CD4-positive, alpha-beta T cell treated with Interleukin-1 beta for 1 hour (primary cell): ENCODE measurements at places on chromosomes 1 and 21.

DNA sequence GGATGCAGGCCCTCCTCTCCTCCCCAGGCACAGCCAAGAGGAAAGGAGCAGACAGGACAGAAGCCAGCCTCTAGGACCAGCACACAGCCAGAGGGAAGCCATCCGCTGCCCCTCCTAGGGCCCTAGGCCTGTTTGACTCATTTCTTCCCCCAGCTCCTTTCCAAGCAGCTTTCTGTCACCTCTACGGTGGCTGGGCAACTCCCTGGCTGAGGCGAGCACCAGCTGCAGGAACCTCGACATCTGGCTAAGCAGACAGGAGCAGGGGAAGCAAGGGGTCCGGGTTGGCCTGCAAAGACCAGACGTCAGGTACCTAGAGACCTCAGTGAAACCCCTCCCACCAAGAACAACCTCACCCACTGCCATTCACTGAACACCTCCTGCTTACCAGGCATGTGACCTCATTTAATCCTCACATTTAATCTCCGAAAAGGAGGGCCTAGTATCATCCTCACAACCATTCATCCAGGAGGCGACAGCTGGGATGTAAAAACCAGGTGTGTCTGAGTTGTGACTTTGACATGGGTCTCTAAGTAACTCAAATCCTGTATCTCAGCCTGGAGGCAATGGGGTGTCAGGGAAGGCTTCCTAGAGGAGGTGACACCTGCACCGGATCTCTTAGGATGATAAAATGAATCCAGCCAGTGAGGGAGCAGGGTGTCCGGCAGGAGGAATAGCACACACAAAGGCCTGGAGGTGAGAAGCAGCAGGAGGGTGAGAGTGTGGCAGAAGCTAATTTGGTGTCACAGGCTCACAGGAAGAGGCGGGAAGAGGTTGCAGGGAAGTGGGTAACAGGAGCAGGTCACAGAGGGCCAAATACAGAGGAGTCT, 5.9 kb downstream of the LRP8 start:
- DNase-seq: no peak

DNA sequence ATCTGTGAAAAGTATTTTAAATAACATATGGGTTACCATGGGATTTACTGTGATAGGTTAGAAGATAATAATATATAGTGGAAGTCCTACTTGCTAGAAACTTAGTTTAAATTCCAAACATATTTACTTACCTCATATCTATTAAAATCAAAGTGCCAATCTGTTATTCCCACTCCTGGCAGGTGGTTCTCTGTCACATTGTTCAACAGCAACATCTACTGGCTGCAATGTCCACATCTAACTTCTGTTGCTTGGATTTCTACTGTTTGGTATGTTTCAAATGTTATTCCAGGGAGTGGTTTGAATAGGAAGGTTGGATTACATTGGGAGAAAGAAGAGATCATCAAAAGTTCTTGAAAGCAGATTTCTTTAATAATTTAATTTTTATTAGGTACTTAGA, 122.5 kb upstream of the NCAM2 start:
- no peak for DNase-seq

DNA sequence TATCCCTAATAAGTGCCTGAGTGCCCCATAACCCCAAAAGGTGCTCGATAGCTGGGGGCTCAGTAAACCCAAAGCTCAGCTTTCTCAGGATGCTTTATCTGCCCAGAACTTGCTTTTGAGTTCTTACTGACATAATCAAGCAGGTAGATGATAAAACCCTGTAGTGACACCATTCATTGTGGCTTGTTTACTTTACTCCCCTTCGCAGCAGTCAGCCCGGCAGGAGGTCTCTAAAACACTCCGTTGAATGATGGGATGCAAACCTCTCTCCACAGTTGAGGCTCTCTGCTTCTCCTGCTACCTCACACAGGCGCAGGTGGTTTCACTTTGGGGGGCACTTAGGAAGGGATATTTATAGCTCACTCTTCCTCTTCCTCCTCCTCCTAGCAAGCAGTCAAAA, 349.4 kb downstream of the HLX start:
- no peak for DNase-seq

DNA sequence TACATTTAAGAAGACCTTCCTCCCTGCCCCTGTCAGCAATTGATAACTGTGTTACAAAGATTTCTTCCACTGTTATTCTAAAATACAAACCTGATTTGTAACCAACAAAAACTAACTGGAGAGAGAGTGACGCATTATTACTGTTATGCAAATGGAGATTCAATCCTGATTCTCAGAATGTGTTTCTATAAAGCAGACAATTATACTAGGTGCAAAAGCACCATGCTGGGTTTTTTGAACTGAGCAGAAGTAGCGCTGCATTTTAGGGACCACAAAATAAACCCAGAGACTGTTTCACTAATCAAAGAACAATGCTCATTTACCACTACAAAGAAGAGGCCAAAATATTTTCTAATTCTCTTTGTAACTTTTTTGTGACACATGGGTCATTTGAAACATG, 13.6 kb upstream of the GBP6 start:
- DNase-seq: no peak

- DNase-seq: no peak
Observed at GRCh38 chr1:22076346-22076745, 23.8 kb downstream of the CDC42 start.

- no peak for DNase-seq
Observed at GRCh38 chr1:40956407-40956806, 23.1 kb upstream of the CTPS1 start.

DNA sequence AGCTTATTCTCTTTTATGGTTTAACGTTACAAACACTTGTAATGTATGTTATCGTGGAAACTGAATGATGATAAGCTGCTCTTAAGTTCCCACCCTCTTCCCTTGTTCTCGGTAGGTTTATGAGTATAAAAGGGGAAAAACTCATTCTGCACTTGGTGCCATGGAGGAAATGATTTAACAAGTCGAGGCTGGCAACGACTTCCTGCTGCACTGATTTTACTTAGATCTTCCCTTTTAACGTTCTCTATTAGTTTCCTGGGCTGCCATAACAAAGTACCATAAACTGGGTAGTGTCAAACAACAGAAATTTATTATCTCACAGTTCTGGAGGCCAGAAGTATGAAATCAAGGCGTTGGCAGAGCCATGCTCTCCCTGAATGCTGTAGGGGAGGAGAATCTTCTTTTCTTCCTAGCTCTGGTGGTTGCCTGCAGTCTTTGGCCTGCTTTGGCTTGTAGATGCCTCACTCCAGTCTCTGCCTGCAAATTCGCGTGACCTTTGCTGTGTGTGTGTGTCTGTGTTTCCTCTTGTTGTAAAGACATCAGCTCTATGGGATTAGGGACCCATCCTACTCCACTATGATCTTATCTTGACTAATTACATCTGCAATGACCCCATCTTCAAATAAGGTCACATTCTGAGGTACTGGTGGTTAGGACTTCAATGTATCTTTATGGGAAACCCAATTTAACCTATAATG, 26.3 kb downstream of the HUNK start:
- no peak for DNase-seq

- no peak for DNase-seq
Observed at GRCh38 chr1:41358131-41359021, 2.9 kb upstream of the FOXO6 start.

- DNase-seq: no peak
Observed at GRCh38 chr1:43772978-43773377, 65.6 kb downstream of the ST3GAL3 start.

DNA sequence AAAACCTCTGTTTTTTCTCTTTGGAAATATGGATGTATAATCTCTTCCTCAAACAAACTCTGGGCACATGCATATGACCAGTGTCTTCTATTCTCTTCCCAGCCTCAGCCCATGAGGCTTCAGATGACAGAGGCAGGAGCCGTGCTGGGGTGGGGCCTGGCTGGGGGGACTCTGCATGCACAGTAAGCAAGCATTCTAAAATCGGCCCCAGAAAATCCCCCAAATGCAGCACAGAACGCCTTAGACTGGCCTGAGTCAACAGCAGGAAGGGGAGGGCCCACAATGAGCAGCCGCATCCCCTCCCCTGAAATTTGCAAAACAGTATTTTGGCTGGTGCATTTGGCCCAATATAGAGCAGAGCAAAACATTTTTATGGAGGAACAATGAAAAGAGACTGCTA, 47.8 kb downstream of the ITPKB start:
- peak; percentile 67 for DNase-seq

DNA sequence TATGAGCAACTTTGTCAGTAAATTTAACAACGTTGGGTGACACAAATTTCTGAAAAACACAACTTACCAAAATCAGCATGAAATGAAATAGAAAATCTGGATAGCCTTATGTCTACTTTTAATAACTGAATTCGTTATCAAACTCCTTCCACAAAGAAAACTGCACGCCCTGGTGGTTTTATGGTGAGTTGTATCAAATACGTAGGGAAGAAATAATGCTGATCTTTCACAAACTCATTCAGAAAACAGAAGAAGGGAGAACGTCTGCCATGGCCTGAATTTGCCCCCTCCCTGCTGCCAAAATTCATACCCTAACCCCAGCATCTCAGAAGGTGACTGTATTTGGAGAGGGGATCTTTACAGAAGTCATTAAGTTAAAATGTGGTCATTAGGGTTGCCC, 50.0 kb upstream of the COL18A1 start:
- no peak for DNase-seq

GRCh38 chr1:82386365-82387011, 585.8 kb downstream of the ADGRL2 start:
- no peak for DNase-seq

- DNase-seq: peak; percentile 77
Observed at GRCh38 chr1:178724728-178725465, at the start of gene RALGPS2. Gene RALGPS2, plus strand, starts transcription at chr1:178725244. Its CDS starts 51,521 bp downstream, at chr1:178776765.

DNA sequence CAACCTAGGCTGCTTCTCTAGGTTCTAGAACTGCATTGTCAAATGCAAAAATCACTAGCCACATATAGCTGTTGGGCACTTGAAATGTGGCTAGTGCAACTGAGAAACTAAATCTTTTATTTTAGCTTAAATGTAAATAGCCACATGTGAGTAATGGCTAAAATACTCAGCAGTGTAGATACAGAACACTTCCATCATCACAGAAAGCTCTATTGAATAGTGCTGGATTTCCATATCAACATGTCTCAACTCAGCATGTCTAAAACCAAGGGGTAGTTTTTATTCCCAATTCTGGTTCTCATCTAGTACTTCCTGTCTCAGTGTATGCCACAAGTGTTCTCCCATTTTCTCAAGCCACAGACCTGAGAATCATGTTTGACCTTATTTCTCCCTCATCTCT, 7.5 kb upstream of the TP53BP2 start:
- DNase-seq: no peak

DNA sequence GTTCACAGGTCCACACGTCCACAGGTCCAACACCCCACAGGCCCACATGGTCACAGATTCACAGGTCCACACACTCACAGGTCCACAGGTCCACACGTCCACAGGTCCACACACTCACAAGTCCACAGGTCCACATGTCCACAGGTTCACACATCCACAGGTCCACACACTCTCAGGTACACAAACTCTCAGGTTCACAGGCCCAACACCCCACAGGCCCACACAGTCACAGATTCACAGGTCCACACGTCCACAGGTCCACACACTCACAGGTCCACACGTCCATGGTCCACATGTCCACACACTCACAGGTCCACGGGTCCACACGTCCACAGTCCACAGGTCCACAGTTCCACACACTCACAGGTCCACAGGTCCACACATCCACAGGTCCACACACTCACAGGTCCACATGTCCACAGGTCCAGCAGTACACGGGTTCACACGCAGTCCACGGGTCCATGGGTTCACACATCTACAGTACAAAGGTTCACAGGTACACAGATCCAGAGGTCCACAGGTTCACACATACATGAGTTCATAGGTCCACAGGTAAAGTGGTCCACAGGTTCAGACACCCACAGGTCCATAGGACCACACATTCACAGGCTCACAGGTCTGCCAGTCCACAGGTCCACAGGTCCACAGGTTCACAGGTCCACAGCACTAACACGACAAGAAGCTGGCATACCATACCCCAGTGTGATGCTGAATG, 39.3 kb upstream of the COL6A2 start:
- DNase-seq: no peak

GRCh38 chr1:184399192-184399847, 12.5 kb downstream of the C1orf21 start:
- no peak for DNase-seq

GRCh38 chr1:25873120-25873519, 2.4 kb downstream of the PAQR7 start:
- no peak for DNase-seq

- no peak for DNase-seq
Observed at GRCh38 chr21:42118901-42119300, 47.8 kb downstream of the UMODL1 start.

GRCh38 chr1:220767312-220768125, 19.2 kb upstream of the MTARC1 start:
- DNase-seq: no peak

DNA sequence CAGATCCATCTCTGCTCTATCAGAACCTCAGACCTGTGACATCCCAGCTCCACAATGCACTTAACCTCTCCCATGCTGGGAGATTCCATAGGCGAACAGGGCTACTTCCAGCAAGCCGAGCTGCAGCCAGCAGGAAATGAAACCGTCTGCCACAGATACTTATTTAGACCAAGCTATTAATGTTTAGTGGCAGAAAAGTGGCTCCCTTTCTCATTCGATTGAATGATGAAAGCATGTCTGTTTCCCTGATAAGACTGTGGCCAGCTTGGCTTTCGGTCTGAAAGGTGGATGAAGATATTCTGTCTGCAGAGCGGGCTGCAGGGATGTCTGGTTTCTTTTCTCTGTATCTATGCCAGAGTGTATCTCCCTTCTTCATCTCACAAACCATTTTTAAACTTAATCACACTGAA, 146.4 kb downstream of the GREM2 start:
- DNase-seq: no peak

DNA sequence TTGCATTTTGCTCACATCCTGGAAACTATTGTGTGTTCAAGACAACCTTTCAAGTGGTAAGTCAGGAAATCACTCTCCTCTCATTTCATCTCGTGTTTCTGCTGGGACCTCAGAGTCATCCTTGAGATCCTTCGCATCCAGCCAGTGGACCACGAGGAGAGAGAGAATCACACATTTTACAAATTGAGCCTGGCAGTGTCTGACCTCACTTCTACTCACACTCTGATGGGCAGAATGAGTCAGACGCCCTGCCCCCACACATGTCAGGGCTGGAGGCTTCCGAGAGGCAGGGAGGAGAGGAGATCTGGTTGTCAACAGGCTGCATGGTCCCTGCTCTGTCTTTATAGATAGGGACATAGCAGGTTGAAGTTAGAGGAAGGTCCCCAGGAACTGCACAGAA, 509.7 kb downstream of the AJAP1 start:
- no peak for DNase-seq

- DNase-seq: peak; percentile 10
Observed at GRCh38 chr1:193241132-193241827, 54.9 kb upstream of the B3GALT2 start.

DNA sequence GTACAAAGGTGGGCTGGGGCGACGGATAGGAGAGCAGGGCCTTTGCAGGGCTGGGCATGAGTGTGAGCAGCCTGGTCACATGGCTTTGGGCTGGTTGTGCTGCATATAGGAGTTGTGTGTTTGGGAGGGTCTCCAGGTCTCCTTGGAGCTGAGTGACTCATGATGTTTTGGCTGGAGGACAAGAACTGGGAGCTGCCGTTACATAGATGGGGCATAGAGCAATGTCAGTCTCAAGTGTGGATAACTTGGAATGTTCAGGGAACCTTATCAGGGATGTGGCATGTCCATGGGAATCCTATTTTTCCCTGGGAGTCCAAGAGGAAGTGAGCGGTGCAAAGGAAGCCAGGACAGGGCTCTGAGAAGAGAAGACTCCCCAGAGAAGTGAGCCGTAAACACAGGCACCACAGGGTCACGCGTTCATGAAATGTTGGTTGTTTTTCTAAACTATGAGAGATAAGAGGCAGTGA, 136.4 kb upstream of the KCNE2 start:
- no peak for DNase-seq

GRCh38 chr1:4318720-4319119, 335.7 kb upstream of the AJAP1 start:
- no peak for DNase-seq

- no peak for DNase-seq
Observed at GRCh38 chr1:113904293-113904673, 316 bp downstream of the AP4B1 start.
